Mucosa of gallbladder (tissue), 1 donor: ENCODE measurements at places on chromosomes 6 and 20. TPM values are rescaled to one million over a fixed set of nuclear protein-coding genes. Genes with fewer than 3 reads are reported as not detected.

DNA sequence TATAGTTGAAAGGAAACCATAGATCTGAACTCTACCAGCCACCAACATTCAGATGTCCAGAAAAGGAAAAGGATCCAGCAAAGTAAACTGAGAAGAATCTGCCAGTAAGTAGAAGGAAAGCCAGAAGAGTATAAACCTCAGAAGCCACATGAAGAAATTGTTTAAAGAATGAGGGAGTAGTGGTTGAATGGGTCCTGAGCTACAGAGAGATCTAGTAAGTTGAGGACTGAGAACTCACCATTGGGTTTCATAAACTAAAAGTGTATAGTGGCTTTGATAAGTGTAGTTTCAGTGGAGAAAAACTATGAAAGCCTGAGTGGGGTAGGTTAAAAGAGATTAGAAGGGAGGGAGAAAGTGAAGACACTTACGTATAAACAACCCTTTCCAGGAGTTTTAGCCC, 32.0 kb upstream of the SUMO4 start:
- DNase-seq, result no peak

- peak; percentile 40 for DNase-seq
These were observed 1.3 kb downstream of the SRF start for GRCh38 chr6:43172104-43173007.

Gene RTF2
- total RNA-seq, result 79.2 TPM

GRCh38 chr6:10431423-10432164, 16.7 kb upstream of the TFAP2A start:
- no peak for DNase-seq

GRCh38 chr20:62305149-62305764, 2.5 kb downstream of the ADRM1 start:
- no peak for DNase-seq

Gene LRRN4
- 0.43 TPM for total RNA-seq

DNA sequence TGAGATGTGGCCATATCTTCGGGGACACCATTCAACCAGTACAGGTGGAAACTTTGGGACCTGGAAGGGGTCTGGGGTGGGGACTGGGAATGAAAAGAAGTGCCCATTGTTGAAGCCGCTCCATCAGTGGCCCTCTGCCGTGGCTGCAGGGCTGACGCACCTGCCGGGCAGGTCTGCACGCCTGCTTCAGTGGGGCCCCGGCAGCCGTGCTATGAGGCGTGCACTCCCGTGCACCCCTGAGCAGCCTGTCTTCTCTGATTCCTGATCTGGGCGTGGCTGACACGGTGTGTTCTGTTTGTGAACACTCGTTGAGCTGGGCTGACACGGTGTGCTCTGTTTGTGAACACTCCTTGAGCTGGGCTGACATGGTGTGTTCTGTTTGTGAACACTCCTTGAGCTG, 155.9 kb downstream of the TAF4 start:
- DNase-seq, result no peak
